ENCODE measurements at places on chromosomes 6 and 20.

GRCh38 chr6:52157301-52157941, 28.8 kb upstream of the IL17A start:
- DNase-seq = no peak

- no peak for DNase-seq
Observed at GRCh38 chr6:36501686-36502085, 45.6 kb downstream of the STK38 start.

GRCh38 chr6:16547587-16547986, 213.7 kb downstream of the ATXN1 start:
- no peak for DNase-seq

GRCh38 chr6:16539086-16539931, 222.0 kb downstream of the ATXN1 start:
- DNase-seq = no peak

- no peak for DNase-seq
Observed at GRCh38 chr6:47231151-47231550, 78.6 kb downstream of the TNFRSF21 start.

GRCh38 chr20:14879839-14880238, 542.4 kb upstream of the FLRT3 start:
- DNase-seq = no peak

GRCh38 chr6:18362058-18362561, 25.0 kb upstream of the RNF144B start:
- no peak for DNase-seq

- DNase-seq = no peak
Observed at GRCh38 chr6:45617441-45617840, 239.7 kb upstream of the SUPT3H start.

GRCh38 chr6:27250277-27251111, 3.0 kb downstream of the PRSS16 start:
- no peak for DNase-seq

DNA sequence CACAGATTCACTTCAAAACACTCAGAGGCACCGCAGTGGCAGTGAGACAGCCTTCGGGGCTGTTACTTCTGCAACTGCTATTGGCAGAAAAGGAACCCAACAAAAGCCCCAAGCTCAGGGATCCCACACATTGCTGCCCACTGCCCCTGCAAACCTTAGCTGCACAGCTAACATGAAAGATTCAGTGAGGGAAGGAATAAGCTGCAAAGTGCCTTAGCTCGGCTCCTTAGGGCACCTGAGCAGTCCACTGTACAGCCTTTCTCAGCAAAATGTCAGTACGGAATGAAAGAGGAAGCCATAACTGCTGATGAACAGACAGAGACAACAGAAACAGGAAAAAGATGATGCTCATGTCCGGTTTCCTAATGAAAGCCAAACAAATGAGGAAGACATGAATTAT, 179.7 kb upstream of the SHLD1 start:
- DNase-seq = no peak

- DNase-seq = peak; percentile 98
Observed at GRCh38 chr6:2765166-2765895, at the start of gene WRNIP1. TSS of gene WRNIP1 (plus strand) at chr6:2765393. CDS start at chr6:2765623, 230 bp downstream.

DNA sequence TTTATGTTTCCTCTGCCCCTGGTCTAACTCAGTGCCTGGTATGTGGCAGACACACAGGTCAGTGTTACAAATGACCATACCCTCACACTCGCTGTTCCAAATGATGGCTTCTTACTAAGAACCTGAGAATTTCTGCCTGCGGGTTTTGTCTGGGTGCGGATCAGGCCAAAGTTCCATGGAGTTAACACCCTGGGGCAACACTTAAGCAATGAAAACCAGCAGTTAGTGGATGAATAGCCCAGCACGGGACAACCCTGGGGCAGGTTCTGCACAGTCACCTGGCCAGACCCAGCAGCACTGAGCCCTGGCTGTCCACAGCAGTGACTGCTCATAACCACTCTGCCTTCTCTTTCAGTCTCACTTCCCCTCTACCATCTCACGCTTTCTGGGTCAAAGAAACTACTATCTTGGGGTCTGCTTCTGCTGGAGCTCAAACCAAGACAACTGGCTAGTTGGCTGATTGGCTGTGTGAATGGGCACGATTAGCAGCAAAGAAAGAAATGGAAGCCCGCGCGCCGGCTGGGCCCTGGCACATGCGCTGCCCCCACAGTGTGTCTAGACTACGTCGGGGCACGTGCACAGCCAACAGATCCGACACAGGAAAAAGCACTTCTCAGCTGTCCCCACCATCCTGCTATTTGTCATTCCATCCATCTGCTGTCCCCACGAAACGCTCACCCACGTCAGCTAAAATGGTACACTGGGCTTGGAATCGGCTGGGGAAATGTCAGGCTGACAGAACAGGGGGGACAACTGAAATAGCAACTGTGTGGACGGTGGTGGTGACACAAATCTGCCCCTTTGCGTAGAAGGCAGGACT, 36.6 kb downstream of the MGME1 start:
- DNase-seq = no peak

DNA sequence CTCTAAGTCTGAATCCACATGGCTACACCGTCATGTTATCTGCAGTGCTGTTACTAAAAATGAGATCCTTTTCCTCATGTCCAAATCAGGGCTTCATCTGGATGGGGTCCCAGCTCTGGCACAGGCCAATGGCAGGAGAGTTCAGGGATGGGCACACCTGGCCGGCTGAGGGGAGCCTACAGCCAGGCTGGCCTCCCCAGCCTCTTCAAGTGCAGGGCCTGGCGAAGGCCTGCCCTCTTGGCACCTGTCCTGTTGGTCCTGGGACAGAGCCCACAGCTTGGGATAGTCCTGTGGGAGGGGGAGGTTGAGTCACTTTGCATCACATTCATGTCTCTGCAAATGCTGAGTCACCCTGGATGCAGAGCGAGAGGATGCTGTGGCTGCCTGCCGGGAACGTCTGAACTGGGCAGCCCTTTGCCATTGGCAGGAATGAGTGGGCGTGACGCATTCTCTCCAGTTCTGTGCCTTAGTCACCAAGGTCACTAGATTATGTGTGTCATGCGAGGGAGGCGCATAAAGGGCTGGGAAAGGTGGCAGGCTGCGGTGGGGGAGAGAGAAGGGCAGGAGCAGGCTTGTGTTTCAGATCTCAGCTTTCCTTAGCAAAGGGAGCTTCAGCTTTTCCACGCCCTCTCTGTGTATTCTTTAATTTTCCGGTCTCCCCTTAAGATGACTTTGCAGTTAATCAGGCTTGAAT, 223.2 kb upstream of the ECI2 start:
- peak; percentile 73 for DNase-seq

GRCh38 chr6:155684416-155685196, 229.0 kb upstream of the NOX3 start:
- no peak for DNase-seq

- no peak for DNase-seq
Observed at GRCh38 chr6:31170987-31171671, 647 bp upstream of the POU5F1 start.

GRCh38 chr20:1462001-1462400, 4.6 kb downstream of the NSFL1C start:
- DNase-seq = no peak

- no peak for DNase-seq
Observed at GRCh38 chr6:85632164-85632942, 10.3 kb downstream of the SYNCRIP start.

- no peak for DNase-seq
Observed at GRCh38 chr6:130357436-130357835, 8.4 kb upstream of the TMEM200A start.

DNA sequence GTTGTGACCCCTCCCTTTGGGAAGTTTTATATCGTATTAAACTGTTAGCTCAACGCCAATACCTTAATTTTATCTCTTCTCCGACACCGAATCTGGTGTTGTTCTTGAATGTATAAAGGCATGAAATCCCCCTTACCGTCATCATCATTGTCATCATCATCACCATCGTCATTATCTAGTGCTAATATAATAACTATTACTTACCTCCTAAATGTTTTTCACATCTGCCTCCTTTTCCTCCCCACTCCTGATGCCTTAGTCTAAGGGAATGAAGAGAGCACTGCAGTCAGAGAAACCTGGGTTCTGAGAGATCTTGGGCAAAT, 677 bp upstream of the ZBTB24 start:
- DNase-seq = no peak

- DNase-seq = no peak
Observed at GRCh38 chr20:49659056-49659455, 54.6 kb downstream of the B4GALT5 start.

- no peak for DNase-seq
Observed at GRCh38 chr6:35586542-35586941, 73.8 kb upstream of the TULP1 start.

GRCh38 chr6:10561611-10562199, 40.6 kb downstream of the GCNT2 start:
- DNase-seq = no peak

GRCh38 chr6:15194453-15194852, 51.4 kb upstream of the JARID2 start:
- no peak for DNase-seq

DNA sequence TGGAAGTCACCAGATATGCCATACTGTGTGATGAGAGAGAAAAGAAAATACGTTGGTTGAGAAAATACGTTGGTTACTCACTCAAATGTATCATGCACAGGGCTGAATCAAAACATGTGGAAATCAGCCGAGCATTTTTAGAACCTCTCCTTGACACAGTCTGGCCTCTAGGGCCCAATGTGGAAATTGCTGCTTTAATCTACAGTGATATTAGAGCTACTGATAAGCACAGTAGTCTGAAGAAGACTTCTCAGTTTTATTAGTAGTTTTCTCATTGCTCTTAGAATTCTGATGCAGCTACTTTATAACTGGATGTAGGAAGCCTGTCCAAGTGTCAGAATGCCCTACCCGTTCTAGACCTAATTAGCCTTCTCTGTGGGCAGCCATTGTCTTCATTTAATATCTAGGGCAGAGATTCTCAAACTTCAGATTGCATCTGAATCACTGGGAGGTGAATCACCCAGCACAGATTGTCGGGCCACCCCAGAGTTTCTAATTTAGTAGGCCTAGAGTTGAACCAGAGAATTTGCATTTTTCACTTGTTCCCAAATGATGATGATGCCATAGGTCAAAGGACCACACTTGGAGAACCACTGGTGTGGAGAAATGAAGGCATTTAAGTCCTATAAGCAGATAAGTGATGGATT, 229.1 kb downstream of the PLCB1 start:
- DNase-seq = no peak

GRCh38 chr6:124482071-124482491, 480.2 kb upstream of the RNF217 start:
- no peak for DNase-seq

DNA sequence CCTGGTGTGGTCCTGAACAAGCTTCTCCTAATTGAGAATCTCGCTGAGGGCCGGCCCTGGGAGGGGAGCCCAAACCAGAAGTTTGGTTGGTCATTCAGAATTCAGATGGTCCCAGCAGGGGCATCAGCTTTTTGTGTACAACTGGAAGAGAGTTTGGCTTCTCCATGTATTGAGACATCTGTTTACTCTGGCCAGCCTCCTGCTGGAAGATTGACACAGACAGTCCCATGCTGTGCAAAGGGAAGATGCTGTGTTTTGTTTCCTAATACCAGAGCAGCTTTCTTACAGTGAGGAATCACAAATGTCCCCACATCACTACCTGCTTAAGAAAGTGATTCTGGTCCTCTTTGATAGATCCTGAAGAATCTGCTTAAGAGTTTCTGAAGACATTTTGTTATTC, 97.8 kb downstream of the PLEKHG1 start:
- DNase-seq = no peak

DNA sequence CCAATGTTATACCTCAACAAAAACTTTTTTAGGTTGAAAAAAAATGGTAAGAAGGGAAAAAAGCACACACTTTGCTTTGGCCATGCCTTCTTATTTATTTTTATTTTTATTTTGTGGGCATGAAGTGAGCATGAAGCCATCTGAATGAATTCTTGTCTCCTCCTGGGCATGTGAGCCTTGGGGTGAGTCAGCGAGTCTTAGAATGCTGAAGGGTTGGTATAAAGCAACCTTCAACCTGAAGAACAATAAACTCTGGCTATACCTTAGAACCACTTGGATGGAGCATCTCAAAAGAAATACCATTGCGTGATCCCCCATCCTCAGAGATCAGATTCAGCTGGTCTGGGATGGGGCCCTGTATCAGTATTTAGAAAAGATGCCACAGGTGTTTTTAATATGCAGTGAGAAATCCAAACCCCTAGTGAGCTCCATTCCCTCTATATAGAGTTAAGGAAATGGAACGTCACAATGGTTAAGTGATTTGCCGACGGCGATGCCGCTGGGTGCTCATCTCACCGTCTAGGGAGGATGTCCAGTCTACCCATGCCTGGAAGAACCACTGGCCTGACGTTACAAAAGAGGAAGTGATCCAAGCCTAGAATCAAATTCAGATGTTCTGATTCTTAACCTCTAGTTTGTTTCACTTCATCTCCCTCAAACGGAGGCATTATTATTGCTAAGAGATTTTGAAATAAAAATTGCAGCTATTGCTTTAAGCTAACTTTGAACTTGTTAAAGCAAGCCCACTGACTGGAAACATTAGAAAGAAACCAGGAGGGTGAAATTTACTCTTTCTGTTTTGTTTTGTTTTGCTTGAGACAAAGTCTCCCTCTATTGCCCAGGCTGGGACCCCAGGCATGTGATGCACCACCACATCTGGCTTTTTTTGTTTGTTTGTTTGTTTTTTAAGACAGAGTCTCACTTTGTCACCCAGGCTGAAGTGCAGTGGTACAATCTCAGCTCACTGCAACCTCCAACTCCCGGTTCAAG, 67.1 kb downstream of the EDN1 start:
- DNase-seq = no peak

GRCh38 chr20:33744773-33745385, 13.1 kb downstream of the ZNF341 start:
- DNase-seq = no peak

DNA sequence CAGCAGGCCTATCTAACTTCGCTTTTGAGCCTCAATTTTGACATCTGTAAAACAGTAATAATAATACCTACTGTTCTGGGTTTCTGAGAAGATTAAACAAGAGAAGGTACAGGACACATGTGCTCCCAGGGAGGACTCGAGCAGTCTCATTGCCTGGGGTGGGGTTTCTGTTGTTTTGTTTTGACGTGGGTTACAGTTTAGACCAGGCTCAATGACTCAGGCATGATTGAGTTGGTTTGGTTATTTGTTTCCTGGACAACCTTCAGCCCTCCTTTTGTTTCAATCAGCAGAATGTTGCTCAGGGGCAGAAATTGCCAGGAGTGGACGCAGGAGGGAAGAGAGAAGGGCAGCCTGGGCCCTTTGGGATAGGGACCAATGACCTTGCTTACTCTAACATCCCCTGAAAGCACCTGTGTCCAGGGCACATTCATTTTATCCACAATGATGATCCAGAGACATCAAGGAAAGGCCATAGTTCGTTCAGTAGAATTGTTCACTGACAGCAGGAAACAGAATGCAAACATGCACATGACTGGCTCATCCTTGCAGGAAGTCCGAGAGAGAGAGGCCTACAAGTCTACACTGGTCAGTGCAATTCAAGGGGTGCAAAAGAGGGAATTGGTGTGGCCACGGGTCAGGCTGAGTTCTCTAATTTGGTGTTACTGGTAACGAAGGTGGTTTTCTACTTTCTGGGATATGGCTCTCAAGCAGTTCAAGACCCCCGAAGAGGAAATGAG, 74.5 kb upstream of the MRPS10 start:
- no peak for DNase-seq

GRCh38 chr20:889932-890463, 26.1 kb downstream of the ANGPT4 start:
- no peak for DNase-seq

- no peak for DNase-seq
Observed at GRCh38 chr6:25166955-25167748, 112.0 kb upstream of the CARMIL1 start.

All from caudate nucleus (tissue), 63 donors.